ENCODE measurements at places on chromosomes 6 and 20. TPM values are rescaled to one million over a fixed set of nuclear protein-coding genes. Genes with fewer than 3 reads are reported as not detected.

IL17A gene
- not detected for total RNA-seq

ZNF311 gene
- 0.30 TPM for total RNA-seq

USP49 gene
- total RNA-seq = 1.6 TPM

CST4 gene
- not detected for total RNA-seq

CST1 gene
- 1.4 TPM for total RNA-seq

MAS1 gene
- not detected for total RNA-seq

RBM24 gene
- total RNA-seq = 13.1 TPM

BPI gene
- not detected for total RNA-seq

BMP7 gene
- total RNA-seq = 0.57 TPM

BHLHE23 gene
- total RNA-seq = not detected

ADGB gene
- total RNA-seq = not detected

NINL gene
- total RNA-seq = 14.6 TPM

OPRL1 gene
- 0.48 TPM for total RNA-seq

TMEM217 gene
- 0.83 TPM for total RNA-seq

C6orf163 gene
- total RNA-seq = 0.19 TPM

SLC22A3 gene
- 46.7 TPM for total RNA-seq

All from A549 treated with DMSO at 1 μM for 4 hours (cell line).